Right lung (tissue), 10 donors: ENCODE measurements at places on chromosomes 4 and X. TPM values are rescaled to one million over a fixed set of nuclear protein-coding genes. Genes with fewer than 3 reads are reported as not detected.

GRCh38 chr4:72302981-72303704, 265.9 kb downstream of the ADAMTS3 start:
- no peak for DNase-seq

DNA sequence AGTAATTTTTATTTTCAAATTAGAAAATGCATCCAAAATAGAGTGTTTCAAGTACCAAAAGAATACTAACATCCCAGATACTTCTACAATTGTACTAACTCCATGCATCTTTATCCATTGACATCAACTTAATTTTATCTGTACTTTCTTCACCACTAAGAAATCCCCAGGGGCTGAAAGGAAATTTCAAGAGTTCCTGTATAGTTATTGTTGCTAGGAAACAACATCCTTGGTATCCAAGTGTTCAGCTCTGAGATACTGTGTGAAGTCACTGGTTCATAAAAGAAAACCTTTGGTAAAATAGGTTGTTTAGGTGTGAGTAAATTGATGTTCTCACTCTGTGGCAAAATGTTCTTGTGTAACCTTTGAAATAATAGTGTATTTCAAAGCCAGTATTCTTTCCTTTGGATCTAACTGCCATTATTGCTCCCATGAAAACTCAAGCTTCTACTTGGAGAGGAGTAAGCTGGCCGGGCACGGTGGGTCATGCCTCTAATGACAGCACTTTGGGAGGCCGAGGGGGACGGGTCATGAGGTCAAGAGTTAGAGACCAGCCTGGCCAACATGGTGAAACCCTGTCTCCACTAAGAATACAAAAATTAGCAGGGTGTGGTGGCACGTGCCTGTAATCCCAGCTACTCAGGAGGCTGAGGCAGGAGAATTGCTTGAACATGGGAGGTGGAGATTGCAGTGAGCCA, 72.9 kb downstream of the COMMD8 start:
- DNase-seq, result no peak

DNA sequence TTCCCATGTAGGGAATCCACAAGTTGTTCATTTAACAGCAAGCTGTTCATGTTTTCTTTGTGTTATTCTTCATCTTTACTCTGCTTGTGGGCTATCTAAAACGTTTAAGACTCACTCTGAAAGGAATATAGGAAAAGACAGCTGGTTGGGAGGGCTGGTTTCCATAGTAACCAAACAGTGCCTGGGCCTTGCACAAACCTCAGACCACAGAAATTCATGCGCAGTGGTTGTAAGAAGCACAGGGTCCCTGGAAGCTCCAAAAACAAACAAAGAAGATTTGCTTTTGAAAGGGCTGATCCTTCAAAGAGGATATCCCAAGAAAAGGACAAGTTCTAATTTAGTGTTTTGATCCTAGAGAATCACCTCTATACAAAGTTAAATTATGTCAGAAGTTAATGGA, 7.8 kb downstream of the SERTM2 start:
- DNase-seq, result peak; percentile 15

DNA sequence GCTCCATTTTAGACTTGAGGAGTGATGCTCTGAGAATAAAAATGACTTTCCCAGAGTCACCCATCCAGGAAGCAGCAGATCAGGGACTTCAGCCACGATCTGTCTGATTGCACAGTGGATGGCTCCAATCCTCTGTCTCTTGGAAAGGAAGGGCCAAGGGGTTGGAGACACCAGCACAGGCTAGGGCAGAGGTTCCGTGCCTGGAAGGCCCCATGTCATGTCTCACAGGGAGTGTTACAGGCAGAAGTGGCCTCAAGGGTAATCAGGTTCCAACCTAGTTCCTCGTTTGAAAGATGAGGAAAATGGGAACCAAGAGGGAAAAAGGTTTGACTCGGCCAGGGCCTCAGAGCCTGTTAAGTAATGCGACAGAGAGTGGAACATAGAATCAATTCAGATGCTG, 160.0 kb downstream of the EFNB1 start:
- DNase-seq, result no peak

DCUN1D4 gene
- polyA plus RNA-seq, result 35.9 TPM
